Right cardiac atrium (tissue), 5 donors: ENCODE measurements at places on chromosomes 4 and X. TPM values are rescaled to one million over a fixed set of nuclear protein-coding genes. Genes with fewer than 3 reads are reported as not detected.

- DNase-seq, result no peak
Observed at GRCh38 chr4:8688041-8688907, 95.7 kb downstream of the CPZ start.

DNA sequence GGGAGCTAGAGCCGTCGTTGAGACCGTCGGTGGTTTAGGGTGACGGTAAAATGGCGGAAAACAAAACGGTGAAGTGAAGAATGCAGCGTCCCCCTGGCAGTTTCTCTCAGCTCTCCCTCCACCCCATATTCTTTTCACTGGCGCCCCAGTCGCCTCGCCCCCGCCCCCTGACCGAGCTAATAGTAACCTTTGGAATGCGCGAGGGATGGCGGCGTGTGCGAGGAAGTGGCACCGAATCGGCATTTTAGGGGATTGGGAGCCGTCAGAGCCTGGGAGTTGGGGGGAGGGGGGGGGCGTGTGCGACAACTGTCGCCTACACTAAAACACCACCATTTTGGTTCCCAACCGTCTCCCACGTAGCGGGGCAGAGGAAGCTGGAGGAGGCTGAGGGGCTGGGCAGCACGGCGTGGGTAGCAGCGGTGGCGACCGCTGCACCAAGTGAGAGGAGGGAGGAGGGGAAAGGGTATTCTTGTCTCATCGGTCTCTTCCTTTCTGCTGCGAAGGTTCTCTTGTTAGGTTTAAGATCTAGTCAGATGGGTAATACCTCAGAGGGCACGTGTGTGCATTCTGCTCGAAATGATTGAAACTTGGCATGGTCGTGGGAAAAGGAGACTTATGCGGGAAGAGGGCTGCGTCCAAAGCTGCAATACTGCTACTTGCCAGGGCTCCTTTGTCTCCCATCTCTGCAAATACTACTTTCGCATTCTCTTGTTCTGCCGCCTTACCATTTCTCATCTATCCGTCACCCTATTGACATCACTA, 840 bp downstream of the ZNF711 start:
- DNase-seq, result peak; percentile 13

GRCh38 chr4:140189805-140190204, 35.8 kb upstream of the MAML3 start:
- no peak for DNase-seq

GRCh38 chrX:41686788-41687187, 2.0 kb upstream of the GPR34 start:
- no peak for DNase-seq

DNA sequence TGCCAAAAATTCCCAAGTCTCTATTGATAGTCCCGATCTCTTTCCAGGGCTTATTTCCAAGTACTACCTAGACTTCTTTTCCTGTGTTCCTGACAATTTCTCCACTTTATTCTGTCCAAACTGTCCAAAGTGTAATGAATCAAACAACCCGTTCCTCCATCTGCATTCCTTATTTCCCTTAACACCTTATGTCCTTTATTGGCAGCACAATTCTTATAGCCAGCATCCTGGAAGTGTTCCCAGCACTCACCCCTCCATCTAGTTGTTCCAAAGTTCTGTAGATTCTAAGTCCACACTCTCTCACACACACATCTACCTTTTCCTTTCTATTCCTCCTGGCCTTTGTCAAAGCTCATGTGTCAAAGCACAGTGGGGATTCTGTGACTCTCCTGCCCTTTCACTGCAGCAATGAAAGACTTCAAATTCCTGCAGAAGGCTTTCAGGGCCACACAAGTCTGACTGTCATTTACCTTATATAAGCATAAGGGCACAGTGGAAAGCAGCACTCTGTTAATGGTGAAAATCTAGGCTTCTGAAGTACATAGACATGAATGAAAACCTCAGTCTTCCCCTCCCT, 22.1 kb downstream of the LIMCH1 start:
- DNase-seq, result no peak

GRCh38 chr4:148095346-148095923, 346.8 kb downstream of the NR3C2 start:
- no peak for DNase-seq

DNA sequence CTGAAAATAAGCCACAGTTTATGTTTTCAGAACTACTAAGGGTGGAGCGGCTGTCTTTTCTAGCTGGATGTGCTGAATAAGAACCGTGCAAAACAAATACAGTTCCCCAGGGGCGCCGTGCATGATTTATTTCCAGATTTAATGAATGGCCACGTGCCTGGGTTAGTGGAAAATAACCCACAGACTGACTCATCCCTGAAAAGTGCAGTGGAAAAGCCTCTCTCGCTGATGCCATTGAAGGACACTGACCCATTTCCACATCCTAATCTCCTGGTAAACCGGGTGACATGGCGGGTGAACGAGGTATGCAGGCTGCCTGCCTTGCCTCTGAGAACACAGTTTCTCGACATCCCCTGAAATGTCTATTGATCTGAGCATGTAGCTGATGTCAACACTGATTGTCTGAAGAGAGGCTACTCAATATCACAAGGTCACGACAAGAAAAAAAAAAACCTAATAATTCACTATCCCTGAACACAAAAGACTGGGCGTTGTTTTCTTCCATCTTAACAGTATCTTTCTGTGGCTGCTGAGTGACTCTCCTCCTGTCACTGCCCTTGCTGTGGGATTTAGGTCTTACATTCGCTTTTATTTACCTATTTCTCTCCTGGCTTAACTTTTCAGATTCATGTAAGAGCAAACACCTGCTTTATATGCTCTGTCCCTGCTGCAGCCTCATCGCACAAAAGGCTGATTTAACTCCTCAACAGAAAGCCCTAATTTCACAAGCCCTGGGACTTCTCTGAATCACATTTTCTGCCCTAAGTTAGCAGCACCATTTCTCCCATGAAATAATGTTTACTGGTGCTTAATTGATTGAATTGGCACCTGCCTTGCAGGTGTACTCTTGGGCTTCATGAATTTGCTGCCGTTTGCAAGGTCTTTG, 76.9 kb upstream of the SCOC start:
- no peak for DNase-seq

DNA sequence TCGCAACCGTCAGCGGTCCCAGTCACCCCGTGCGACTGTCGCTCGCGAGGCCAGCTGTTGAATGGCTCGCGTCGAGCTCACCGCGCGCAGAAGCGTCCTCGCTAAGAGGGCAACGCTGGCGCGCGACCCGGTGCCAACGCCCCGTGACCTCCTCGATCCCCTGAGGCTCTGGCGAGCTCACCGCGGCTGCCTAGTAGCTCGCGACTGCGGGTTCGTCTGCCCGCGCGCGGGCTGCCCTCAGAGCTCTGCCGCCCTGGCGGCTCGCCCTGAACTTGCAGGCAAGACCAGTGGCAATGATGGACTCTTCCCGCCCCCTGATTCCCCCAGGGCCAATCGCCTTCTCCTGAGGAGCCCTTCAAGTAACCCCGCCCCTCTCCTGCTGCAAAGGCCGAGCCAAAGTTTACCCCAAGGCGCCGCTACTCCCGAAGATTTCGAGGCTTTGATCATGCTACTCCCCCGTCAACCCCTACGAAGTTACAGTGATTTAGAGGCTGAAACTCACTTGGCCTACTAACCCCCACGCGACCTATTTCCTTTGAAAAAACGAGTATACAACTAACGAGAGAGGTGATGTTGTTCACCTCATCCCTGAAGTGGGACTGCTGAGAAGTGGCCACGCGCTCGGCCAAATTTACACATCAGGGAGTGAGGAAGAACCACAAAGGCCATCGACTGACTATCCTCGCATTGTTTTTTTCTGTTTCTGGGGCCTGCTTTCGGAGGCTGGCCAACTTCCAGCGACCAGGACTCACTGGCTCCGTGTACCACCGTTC, 37.5 kb downstream of the PGRMC1 start:
- DNase-seq, result peak; percentile 67

DNA sequence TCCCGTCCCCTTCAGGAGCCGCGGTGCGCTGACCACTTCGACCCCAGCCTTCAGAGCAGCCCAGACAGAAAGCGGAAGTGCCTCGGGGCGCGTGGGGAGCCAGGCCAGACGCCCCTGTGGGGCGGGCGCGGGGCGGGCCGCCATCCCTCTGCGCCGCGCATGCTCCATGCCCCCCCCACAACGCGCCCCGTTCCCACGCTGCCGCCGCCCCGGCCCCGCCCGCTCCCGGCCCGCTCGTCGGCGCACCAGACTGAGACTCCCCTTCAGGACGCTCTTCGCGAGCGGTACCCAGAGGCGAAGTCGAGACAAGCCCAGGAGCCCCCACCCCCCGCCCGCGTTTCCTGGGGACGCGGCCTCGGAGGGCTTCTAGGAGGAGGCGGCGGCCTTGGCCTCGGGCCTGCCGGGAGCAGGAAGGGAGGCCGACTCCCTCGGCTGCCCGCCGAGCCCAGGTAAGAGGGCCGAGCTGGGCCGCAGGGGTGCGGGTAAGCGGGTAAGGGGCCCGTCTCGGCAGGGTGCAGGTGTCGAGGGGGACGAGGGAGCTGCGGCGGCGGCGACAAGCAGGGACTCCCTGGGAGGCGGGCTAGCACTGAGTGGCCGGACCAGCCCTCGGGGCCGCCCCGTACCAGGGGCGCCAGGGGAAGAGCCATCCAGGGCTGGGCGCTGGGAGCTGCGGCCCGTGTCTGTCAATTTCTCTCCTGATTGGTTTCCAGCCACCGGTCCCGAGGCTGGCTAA, at the start of gene ZFP92:
TSS of gene ZFP92 (plus strand) at position 218 of the 733 bp plus-strand sequence. CDS start 6,851 bp downstream, outside the sequence.
- DNase-seq, result peak; percentile 46

DNA sequence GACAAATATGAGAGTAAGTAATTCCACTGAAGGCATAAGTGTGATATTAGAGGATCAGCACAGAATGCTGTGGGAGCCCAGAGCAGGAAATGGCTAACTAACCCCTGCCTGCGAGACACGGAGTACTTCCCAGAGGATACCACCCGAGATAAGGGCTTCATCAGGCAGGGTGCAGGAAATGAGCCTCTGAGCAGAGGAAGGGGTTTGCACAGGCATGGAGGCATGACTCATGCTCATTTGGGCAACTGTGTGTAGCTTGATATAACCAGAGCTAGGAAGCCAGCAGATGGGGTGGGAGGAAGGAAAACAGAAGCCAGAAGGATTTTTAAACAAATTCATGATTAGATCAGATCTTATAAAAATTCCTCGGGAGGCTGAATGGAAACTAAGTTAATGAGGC, 70.0 kb upstream of the TSPAN5 start:
- peak; percentile 23 for DNase-seq

- DNase-seq, result no peak
Observed at GRCh38 chr4:28518561-28519165, 1658.0 kb downstream of the STIM2 start.

- no peak for DNase-seq
Observed at GRCh38 chrX:52422884-52423283, 54.1 kb downstream of the XAGE2 start.

DNA sequence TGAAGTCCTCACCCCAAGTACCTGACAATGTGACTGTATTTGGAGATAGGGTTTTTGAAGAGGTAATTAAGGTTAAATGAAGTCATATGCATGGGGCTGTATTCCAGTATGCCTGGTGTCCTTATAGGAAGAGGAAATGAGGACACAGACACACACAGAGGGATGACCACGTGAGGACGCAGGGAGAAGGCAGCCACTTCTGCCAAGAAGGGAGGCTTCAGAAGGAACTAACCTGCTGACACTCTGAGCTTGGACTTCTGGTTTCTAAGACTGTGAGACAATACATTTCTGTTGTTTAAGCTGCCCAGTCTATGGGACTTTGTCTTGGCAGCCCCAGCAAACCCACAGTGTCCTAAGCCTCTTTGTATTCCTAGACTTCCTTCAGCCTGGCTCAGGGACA, 3.0 kb upstream of the SLC2A9 start:
- no peak for DNase-seq

DNA sequence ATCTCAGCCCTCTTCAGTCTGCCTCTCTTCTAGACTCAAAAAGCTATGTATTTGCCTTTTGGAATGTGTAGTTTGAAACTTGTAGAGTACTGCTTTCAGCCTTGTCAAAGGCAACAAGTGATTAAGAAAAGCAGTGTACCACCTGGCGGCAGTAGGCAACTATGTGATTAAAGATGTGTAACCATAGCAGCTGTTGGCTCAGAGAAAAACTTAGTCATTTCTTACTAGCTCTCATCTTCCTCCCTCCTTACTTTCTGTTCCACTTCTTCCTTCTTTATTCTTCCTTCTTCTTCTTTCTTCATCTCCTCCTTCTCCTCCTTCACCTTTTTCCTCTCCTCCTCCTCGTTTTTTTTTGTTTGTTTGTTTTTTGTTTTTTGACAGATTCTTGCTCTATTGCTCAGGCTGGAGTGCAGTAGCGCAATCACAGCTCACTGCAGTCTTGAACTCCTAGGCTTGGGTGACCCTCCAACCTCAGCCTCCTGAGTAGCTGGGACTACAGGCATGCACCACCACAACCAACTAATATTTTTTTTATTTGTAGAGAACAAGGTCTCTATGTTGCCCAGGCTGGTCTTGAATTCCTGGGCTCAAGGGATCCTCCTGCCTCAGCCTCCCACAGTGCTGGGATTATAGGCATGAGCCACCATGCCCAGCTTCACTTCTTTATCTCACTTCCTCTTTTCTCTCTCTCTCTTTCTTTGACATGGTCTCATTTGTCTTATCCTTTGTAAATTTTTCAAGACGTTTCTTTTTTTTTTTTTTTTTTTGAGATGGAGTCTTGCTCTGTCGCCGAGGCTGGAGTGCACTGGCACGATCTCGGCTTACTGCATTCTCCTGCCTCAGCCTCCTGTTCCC, 32.6 kb downstream of the ABHD18 start:
- no peak for DNase-seq

GRCh38 chr4:36254371-36254770, 10.1 kb upstream of the ARAP2 start:
- no peak for DNase-seq

GRCh38 chr4:146098397-146098796, 77.1 kb upstream of the LSM6 start:
- DNase-seq, result no peak

GRCh38 chrX:20139966-20140365, 1.7 kb downstream of the EIF1AX start:
- no peak for DNase-seq

- no peak for DNase-seq
Observed at GRCh38 chrX:41445781-41446358, 1.3 kb upstream of the NYX start.

Gene PAGE1
- total RNA-seq, result not detected

Gene CCNG2
- 15.4 TPM for total RNA-seq

Gene MAGIX
- 14.8 TPM for total RNA-seq

Gene DMRTC1B
- not detected for total RNA-seq

Gene GPR34
- 10.2 TPM for total RNA-seq

Gene CLTRN
- total RNA-seq, result not detected

Gene FGFR3
- 17.5 TPM for total RNA-seq

Gene MAB21L2
- total RNA-seq, result 2.2 TPM

Gene RAI2
- total RNA-seq, result 41.0 TPM

Gene PDE5A
- 10.6 TPM for total RNA-seq

Gene MAGEA3
- not detected for total RNA-seq

Gene MGAT4D
- total RNA-seq, result not detected

Gene STATH
- not detected for total RNA-seq
